ENCODE measurements at places on chromosomes 2 and 18. TPM values are rescaled to one million over a fixed set of nuclear protein-coding genes. Genes with fewer than 3 reads are reported as not detected.

DNA sequence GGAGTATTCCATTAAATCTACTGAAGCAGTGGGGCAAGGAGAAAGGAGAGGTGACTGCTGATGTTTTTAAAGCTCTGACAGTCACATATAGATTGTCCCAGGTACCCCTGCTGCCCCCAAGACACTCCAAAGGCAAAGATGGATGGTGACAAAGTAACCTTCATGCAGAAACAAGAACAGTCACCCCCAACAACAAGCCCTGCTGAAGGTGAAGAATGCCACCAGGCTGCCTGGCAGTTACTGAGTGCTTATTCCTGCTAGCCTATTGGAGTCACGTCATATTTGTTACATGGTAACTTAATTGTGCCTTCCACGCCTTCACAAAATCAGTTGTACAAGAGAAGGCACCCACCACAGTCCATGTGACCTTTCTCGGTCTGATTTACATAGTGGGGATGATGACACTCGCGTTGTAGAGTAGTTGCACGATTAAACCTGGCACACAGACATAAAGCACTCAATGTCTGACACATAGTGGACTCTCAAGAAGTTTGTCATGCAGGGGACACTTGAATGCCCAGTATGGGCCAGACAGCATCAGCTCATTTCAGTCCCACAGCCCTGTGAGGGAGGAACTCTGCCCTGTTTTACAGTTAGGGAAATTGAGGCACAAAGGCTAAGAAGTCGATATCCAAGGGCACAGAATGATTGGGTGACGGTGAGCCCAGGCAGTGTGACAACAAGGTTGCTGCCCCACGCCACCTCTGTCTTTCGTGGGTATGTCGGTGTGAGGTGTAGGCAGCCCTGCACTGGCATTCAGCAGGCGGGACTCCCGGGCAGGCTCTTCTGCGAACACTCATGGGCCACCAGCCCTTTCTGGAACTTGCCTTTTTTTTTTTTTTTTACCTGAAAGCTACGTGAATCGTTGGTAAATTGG is 62.7 kb downstream of the ZCCHC2 start:
- DNase-seq, result no peak

GRCh38 chr18:22868831-22869230 is 64.3 kb upstream of the RBBP8 start:
- DNase-seq, result no peak

- no peak for DNase-seq
Observed at GRCh38 chr2:128753321-128753720, 434.7 kb upstream of the HS6ST1 start.

DNA sequence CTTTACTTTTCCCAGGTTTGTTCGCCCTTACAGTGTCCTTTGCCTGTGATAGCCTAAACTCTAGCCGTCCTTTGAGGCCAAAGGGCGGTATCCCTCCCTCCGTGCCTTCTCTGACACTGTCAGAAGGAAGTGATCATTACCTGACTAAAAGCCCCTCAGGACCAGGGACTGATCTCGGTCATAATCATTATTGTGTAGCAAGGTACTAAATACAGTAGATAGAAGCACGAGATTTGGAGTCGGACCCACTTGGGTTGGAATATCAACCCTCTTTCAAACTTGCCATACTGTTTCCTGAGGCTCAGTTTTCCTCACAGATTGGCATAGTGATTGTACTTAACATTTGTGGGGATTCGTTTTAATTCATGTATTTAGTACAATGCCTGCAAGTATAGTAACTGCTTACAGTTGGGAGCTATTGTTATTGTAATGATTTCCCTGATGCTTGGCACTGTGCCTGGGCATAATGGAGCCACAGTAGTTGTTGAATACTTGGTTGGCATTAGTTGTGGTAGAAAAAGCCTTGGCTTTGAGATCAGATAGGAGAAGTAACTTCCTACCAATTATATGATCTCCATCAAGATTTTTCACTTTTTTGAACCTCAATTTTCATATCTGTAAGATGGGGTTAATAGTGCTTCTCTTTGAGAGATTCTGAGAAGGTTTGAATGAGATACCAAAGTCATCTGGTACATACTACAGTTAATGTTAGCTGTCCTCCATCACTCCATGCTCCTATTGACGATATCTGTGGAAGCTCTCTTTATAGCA is 836 bp downstream of the STK11IP start:
- no peak for DNase-seq

DNA sequence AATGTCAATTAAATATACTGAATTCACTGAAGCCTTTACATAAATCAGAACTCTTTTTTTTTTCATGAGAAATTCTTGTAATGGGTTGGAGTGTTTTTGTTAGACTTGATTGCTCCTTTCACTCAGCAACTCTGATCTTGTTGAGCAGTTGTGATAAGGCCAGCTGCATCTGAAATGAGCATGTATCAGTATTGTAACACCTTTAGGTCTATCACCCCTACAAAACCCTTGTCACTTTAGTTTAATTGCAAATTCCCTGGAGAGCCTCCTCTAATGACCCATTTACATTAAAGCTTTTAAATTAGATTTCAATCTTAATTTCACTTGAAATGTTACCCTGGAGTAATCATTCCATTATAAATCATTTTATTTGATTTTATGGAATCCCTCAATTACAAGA is 346.8 kb upstream of the TCF4 start:
- no peak for DNase-seq

DNA sequence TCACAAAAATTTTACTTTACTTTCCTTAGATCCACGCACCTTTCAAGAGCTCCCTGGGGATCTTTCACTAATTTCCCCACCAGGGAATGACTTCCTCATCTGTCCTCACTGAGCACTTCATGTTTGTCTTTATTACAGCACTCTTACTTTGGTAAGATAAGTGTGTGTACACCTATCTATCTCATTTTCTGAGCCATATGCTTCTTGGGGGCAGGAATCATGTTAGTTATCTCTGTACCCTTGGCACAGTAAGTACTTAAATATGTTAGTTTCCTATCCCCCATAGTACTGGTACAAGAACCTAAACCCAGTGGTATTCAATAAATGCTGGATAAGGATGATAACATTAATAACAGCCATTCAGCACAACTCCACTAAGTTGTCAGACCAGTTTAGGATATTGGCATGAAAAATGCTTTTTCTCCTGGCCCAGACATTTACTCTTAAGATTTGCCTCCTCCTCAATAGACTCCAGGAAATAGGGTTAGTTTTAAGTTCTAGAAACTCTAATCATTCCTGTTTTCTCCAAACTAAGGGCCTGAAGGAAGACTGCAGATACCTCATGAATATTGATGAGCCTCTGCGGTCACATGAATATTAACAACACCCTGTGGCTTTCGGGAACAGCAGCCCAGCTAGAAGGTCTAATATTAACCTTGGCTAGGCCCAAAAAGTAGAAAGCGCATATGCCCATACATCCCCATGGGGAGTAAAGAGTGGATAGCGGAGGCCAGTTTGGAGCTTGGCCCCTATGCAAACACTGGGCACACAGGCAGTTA is 38.2 kb downstream of the NHEJ1 start:
- peak; percentile 5 for DNase-seq

GRCh38 chr2:134361648-134362047 is 107.8 kb downstream of the MGAT5 start:
- no peak for DNase-seq

GRCh38 chr18:7856733-7857132 is 289.6 kb downstream of the PTPRM start:
- no peak for DNase-seq

DNA sequence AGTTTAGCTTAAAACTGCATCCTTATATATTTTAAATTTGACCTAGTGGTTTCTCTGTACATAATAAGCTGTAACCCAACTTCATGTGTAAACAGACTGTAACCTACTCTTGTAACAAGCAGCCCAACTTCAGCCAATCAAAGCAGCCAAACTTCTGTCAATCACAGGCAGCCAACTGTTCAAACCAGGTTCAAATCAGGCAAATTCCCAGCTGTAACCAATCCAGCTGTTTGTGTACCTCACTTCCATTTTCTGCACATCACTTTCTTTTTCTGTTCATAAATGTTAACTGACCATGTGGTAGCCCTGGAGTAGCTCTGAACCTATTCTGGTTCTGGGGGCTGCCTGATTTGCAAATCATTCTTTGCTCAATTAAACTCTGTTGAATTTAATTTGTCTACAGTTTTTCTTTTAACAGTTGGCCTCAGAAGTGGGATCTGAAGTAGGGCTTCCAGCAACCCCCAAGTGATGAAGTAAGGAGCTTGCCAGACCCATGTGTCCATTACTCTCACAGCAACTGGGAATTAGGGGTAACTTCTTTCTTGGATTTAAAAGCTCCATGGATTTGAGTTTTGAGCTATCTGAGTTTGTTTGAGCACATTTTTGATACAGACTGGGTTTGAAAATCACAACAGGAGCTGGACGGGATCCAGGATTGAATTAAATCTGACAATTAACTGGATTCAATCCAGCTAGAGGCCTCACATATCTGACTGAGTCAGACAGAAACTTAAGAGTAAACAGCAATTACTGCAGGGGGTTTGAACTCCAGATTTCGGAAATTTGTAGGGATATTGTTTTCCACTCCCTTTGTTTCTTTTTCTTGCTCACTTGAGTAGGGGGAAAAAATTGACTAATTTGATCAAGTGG is 1569.7 kb upstream of the SLC39A10 start:
- peak; percentile 19 for DNase-seq

Gene HTR2B
- 5.3 TPM for total RNA-seq

Gene MYL12A
- 572 TPM for total RNA-seq

Gene IL1F10
- not detected for total RNA-seq

Gene EPB41L3
- 0.88 TPM for total RNA-seq

Measured in osteoblast (primary cell).